Fibroblast of skin of back (primary cell): ENCODE measurements at places on chromosomes 7 and 10.

GRCh38 chr10:89281606-89282395 is 20.0 kb upstream of the IFIT2 start:
- peak; percentile 45 for DNase-seq

GRCh38 chr10:28694530-28694929 is 17.2 kb downstream of the BAMBI start:
- no peak for DNase-seq

- DNase-seq, result peak; percentile 13
These were observed 59.3 kb downstream of the ATXN7L1 start for GRCh38 chr7:105816954-105817615.

DNA sequence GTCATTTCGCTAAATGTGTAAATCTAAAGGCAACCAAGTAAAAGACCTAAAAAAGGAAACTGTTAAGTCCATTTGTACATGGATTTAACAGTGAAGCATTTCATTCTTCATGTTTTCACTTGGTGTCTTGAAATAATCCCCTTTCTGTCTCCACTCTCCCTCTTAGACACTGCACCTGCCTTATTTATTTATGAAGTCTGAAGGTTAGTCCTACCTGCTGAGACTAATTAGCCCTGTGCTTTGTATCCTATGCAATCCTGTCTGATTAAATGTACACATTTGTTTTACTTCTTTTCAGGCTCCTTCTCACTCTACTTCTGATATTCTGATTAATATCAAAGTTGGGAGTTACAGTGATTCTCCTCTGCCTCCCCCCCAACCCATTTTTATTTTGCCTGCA is 1.9 kb upstream of the TCF7L2 start:
- DNase-seq, result no peak

DNA sequence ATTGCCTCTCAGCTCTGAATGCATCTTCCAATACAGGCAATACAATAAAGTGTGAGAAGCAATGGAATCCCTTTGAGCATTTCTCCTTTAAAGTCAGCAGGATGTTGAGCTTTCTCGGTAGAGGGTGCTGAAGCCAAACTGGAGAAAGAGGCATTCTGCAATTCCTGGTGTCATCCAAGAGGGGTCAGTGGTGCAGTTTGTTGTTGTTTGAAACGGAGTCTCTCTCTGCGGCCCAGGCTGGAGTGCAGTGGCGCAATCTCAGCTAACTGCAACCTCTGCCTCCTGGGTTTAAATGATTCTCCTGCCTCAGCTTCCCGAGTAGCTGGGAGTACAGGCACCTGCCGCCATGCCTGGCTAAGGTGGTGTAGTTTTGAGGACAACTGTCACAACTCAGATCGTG is 486.5 kb downstream of the CALN1 start:
- DNase-seq, result no peak

DNA sequence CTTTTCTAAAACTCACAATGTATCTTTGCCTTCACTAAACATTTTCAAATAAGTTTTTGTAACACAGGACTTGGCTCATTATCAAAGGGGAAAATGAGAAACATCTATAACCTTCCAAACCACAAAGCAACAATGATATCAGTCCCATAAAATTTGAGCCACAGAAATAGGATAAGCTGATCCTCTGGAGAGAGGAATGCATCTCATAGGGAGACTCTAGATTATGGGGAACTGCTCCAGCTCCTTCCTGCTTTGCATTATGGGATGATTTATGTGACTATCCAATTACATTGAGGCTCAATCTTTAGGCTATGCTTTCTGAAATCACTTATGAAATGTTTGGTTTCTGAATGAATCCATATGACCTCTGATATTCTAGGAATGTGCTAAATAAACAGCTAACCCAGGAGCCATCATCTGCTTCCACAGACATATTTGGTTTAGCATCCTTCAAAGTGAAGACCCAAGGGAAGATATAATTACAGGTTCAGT is 70.4 kb downstream of the CUBN start:
- DNase-seq, result peak; percentile 99

GRCh38 chr7:132486274-132486610 is 90.0 kb downstream of the PLXNA4 start:
- DNase-seq, result peak; percentile 5

GRCh38 chr10:84194424-84195043 is at the start of gene CDHR1:
Gene CDHR1, plus strand, starts transcription at chr10:84194537. Its CDS starts 224 bp downstream, at chr10:84194761.
- DNase-seq, result peak; percentile 16

DNA sequence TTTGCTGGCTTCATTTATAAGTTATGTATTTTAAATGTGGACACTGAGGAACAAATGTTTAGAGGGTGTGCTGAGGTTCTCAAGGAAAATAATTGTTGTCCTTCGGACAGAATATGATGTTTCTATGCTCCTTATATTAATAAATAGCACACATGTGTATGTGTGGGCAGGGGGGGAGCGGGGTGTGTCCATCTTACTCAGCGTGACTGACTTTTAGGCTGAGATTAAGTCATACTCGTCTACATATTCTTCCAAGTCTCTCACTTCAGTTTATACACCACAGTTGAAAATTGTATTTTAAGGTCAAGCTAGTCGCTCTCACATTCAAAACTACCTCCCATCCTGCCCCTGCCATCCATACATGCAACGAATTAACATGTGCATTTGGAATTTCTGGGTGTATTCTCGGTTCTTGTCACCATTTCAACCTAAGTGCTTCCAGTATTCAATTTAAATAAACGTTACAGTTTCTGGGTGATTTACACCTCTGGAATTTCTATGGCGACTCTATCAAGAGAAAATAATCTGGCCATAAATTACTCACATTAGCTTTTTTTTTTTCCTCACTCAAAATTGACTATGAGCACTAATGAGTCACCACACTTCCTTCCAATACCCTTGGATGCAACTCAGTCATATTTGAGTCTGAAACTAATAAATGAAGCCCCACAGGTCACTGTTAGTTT is 3.3 kb downstream of the PCDH15 start:
- peak; percentile 81 for DNase-seq

GRCh38 chr10:29389493-29389892 is 100.6 kb downstream of the LYZL1 start:
- no peak for DNase-seq
